ENCODE measurements at places on chromosomes 7 and 10.

GRCh38 chr7:155591055-155591775, 44.9 kb upstream of the CNPY1 start:
- no peak for DNase-seq

DNA sequence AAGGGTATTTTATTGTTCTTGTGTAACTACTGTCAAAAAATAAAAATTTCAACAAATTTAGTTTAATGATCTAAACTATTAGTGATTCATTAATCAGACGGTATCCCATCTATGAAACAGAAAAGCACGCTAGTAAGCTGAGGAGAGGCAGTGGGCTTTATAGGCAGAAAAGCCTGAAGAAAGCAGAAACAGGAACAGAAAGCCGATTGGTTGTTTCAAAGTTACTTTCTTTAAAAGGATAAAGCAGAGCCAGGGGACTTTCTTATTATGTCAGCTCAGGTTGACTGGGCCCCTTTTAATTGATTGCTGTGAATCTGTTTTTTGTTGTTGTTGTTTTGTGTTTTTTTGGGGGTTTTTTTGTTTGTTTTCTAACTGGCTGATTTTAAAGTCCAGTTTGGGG, 105.5 kb downstream of the TES start:
- no peak for DNase-seq

- DNase-seq: no peak
Observed at GRCh38 chr7:101622609-101623173, 6.4 kb downstream of the MYL10 start.

- DNase-seq: no peak
Observed at GRCh38 chr7:82599895-82600294, 156.3 kb upstream of the CACNA2D1 start.

- no peak for DNase-seq
Observed at GRCh38 chr10:19640566-19641263, 175.5 kb upstream of the PLXDC2 start.

GRCh38 chr7:41747961-41748360, 45.1 kb upstream of the INHBA start:
- DNase-seq: no peak

GRCh38 chr10:77993620-77994019, 35.7 kb downstream of the POLR3A start:
- DNase-seq: no peak
